Activated CD4-positive, alpha-beta T cell treated with anti-CD3 and anti-CD28 coated beads, Interleukin-2, amount 10 ng/mL, durations not matched to agents 7 days and 5 days (primary cell): ENCODE measurements at places on chromosomes 12 and 14. TPM values are rescaled to one million over a fixed set of nuclear protein-coding genes. Genes with fewer than 3 reads are reported as not detected.

Gene CKB
- 0.67 TPM for total RNA-seq

Gene RPS6KA5
- total RNA-seq, result 42.1 TPM

Gene SDSL
- 3.6 TPM for total RNA-seq

Gene DUSP6
- total RNA-seq, result 48.5 TPM

Gene ARG2
- total RNA-seq, result 1.6 TPM

Gene ACSM4
- not detected for total RNA-seq

Gene KRT81
- not detected for total RNA-seq

Gene TPPP2
- total RNA-seq, result not detected

Gene GDF3
- total RNA-seq, result not detected

Gene ADAM21
- not detected for total RNA-seq

Gene CDKN1B
- 117 TPM for total RNA-seq

Gene IAPP
- total RNA-seq, result not detected

Gene KRT78
- not detected for total RNA-seq
